ENCODE measurements at places on chromosomes 13 and 19.

GRCh38 chr19:55098716-55099556 is 18.5 kb downstream of the PPP1R12C start:
- no peak for DNase-seq

DNA sequence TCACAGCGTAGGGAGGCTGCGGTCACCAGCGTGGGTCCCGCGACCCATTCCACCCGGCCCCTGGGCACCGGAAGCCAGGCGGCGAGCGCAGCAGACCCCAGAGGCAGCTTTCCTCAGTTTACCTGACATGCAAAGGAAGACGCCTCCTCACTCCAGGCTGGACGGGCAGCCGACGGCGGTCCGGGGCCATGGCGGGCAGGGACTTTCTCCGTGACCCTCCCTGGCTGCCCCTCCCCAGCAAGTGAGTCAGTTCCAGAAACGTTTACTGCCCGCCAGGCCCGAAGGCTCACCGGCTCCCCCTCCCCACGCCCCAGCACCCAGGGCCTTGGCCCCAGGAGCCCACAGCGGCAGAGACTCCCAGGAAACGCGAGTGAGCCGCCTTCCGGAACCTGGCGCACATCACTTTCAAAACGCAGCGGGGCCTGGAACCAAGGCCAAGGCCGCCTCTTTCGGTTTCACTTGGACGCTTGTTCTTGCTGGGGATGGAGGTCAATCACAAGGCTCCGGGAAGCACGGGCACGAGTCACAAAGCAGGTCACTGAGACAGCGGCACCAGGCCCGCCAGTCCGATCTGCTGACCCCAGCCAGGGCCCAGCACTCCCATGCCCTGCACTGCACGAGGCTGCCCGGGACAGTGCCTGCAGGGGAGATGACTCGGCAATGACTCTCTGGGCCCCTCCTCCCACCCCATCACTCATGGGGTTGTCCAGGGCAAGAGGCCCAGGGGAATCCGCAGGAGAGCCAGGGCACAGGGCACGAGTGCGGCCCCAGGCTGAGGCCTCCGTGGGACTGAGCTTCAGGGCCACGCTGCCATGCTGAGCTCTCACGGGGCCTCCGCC is 5.3 kb downstream of the SBNO2 start:
- DNase-seq = no peak

- DNase-seq = no peak
Observed at GRCh38 chr13:50990065-50990817, 80.7 kb downstream of the RNASEH2B start.

DNA sequence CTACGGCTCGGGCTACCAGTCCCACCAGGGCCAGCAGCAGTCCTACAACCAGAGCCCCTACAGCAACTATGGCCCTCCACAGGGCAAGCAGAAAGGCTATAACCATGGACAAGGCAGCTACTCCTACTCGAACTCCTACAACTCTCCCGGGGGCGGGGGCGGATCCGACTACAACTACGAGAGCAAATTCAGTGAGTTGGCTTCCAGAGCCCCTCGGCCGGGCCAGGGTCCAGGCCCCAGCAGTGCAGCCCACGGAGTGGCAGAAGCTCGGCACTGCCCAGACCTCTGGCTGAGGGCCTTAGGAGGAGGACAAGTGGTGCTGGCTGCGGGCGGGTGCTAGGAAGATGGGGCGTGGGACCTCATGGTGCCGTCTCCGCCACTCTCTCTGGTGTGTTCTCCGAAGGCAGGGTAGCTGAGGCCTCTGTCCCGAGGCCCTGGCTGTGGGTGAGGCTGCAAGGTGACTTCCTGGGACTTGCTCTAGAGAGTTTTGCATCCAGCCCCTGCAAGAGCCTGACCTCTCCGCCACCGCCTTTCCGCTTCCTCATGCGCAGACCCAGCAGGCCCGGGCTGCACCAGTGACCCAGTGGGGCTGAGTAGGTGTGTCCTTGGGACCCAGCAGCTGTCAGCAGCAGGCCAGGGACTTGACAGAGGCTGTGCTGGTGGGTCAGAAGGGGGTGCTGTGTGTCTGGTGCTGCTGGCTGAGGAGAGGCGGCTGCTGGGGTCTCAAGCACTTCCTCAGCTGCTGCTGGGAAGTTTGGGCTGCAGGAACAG is 13.5 kb upstream of the QTRT1 start:
- no peak for DNase-seq

- peak; percentile 55 for DNase-seq
Observed at GRCh38 chr19:9586764-9587163, 2.5 kb upstream of the ZNF121 start.

DNA sequence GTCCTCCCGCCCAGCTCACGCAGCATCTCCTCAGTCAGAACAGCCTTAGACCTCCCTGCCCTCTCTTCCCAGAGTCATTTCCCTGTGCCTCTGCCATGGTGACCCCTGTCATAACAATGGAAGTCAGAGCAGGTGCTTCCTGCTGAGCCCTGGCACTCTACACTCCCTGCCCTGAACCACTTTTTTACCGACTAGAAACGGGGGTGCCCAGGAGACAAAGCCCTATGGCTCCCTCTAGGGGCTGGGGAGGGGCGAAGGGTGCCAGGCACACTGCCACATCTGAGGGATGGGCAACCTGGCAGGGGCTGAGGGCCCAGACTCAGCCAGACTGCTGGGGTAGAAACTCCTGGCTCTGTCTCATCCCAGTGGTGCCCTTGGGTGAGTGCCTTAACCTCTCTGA is 16.4 kb downstream of the ZNF574 start:
- DNase-seq = no peak

Measured in stimulated activated CD4-positive, alpha-beta T cell treated with anti-CD3 and anti-CD28 coated beads, Interleukin-15, amount 100 ng/mL, for 1 hour (primary cell).